Activated CD8-positive, alpha-beta memory T cell treated with anti-CD3 and anti-CD28 coated beads for 1 hour (primary cell): ENCODE measurements at places on chromosomes 5 and 9.

DNA sequence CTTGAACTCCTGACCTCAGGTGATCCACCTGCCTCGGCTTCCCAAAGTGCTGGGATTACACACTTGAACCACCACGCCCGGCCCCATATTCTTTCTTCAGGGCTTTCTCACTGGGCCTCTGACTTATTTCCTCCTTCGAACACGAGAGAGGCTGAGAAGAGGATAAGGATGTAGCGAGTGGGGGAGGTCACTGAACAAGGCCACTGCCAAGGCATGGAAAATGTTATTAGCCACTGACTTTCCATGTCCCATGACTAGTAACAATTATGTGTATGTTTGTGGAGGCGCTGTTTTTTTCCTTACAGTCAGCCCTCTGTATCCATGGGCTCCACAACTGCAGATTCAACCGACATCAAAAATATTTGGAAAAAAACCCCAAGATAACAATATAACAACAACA lies 12.3 kb upstream of the FCHSD1 start:
- no peak for DNase-seq

DNA sequence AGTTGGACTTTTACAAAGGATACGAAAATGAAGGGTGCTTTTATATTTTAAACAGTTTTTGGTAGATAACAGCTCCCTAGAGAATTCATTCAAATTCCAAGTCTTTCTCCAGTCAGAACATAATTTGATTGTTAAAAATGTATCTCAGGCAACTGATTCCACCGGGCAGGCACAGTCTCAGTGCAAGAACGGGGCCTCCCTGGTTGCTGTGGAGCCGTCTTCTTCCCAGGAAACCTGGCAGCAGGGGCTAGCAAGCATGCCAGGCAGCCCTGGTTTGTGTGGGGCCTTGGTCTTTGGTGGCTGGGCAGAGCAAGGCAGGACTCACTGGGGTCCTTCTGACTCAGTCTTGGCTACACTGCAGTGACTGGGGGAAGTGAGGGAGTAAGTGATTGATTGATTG lies 143.5 kb downstream of the NXNL2 start:
- DNase-seq: no peak

DNA sequence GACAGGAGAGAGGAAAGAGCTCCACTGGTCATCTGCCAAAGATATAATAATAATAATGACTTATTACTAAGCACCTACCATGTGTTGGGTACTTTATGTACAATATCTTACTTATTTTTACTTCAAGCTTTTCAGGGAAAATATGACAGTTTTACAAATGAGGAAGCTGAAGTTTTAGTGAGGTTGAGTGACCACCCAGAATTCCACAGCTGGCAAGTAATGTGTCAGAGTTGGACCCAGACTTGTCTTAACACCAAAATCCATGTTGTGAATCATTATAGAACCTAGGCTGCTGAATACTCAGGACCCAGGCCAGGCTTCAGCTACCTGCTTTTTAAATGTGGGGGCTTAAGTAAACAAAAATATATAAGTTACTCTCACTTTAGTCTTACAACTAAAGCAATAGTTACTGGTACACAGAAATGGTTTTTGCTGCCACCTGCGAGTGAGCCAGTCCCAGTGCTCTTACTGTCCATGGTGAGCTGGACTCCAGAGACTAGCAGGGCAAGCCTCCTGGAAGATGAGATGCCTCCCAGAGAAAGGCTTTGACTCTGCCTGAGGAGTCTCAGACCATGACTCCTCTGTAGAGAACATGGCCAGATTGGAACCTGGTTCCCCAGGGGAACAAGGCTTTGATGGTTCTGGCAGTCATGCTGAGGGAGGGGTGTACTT lies 29.9 kb downstream of the RUSC2 start:
- no peak for DNase-seq

DNA sequence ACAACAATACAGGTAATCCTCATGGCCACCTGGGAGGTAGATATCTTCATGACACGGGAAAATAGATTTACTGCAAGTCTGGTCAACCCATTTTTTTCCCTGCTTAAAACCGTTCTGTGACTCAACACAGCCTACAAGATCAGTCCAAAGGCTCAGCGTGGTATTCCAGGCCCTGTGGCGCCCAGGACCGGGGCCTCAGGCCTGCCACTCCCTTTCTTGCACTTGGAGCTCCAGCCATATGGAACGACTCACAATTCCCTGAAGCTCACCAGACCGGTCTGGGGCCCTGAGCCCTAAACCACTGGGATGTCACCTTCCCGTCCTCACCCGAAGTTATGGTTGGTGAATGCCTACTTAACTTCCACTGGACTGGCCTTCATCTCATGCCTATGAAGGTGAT lies 6.5 kb upstream of the MLANA start:
- no peak for DNase-seq

GRCh38 chr5:177516601-177517568 lies at the start of gene DDX41:
Gene DDX41, minus strand, starts transcription at chr5:177516961. Its CDS starts 16 bp downstream, at chr5:177516945.
- DNase-seq: peak; percentile 87
